ENCODE measurements at places on chromosomes 3 and 15.

GRCh38 chr15:89754361-89755154 is 3.5 kb upstream of the MESP1 start:
- no peak for DNase-seq

- no peak for DNase-seq
These were observed 6.3 kb downstream of the LIPC start for GRCh38 chr15:58438111-58438510.

GRCh38 chr3:179436517-179436916 is 14.8 kb downstream of the GNB4 start:
- DNase-seq, result no peak

GRCh38 chr3:104768886-104769285 is 597.8 kb upstream of the ALCAM start:
- DNase-seq, result no peak

DNA sequence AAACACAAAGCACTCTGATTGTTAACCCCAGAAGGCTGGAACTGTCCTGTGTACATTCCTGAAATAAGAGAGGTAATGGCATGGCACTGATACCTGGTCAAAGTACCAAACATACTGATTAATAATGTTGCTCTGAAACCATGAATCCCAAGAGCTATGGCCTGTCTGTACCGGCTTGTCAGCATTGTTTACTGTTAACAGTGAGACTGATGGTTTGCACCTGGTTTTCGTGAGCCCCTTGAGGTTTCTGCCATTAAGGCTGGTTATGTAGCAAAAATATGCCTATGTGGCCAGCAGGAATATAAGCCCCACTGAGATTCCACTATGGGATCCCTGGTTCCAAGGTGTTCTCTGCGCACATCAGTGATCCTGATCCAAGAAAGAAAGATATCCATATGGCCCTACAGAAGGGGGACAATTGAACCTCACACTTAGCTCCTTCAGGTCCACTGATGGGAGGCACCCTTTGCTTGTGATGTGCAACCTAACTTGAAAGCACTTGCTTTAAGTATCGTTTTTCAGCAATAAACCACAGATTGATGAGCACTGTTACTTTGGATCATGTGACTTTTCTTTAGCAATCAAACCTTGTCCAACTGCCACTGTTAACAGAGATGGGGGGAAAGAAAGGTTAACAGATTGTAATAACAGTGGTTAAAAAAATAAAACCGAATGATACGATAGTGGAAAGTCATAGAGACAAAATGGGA is 65.2 kb downstream of the TBL1XR1 start:
- no peak for DNase-seq

GRCh38 chr3:24668039-24668438 is 173.4 kb upstream of the THRB start:
- no peak for DNase-seq

GRCh38 chr3:139935866-139936817 is 1.2 kb downstream of the CLSTN2 start:
- no peak for DNase-seq

GRCh38 chr3:9135526-9135925 is 113.9 kb downstream of the SRGAP3 start:
- no peak for DNase-seq

DNA sequence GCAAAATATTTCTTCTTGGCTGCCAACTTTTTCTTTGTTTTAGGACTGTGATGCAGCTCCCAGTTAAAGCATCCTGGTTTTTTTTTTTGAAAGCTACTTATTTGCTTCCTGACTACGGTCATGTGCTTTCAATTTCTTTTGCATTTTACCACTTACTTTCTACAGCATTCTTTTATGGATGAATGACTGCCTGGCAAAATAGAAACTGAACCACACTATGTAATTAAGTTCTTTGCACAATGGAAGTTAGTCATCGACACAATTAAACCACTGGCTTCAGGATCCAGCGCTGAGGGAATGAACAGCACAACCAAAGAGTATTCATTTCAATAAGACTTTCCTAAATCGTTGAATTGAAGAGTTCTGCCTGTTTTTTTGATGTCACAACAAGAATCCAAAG is 82.2 kb upstream of the EPHA3 start:
- DNase-seq, result no peak

- DNase-seq, result no peak
These were observed 680.6 kb downstream of the EPHA3 start for GRCh38 chr3:89787979-89788378.

- DNase-seq, result no peak
These were observed 347.5 kb downstream of the CNTN4 start for GRCh38 chr3:2446146-2446545.

- no peak for DNase-seq
These were observed 73.2 kb downstream of the STAG1 start for GRCh38 chr3:136678981-136679380.

GRCh38 chr3:9167222-9167621 is 82.2 kb downstream of the SRGAP3 start:
- DNase-seq, result no peak

GRCh38 chr15:50225938-50226337 is 39.6 kb downstream of the HDC start:
- DNase-seq, result no peak

Measured in T-cell (primary cell).